ENCODE measurements at places on chromosomes 7 and 10. TPM values are rescaled to one million over a fixed set of nuclear protein-coding genes. Genes with fewer than 3 reads are reported as not detected.

DNA sequence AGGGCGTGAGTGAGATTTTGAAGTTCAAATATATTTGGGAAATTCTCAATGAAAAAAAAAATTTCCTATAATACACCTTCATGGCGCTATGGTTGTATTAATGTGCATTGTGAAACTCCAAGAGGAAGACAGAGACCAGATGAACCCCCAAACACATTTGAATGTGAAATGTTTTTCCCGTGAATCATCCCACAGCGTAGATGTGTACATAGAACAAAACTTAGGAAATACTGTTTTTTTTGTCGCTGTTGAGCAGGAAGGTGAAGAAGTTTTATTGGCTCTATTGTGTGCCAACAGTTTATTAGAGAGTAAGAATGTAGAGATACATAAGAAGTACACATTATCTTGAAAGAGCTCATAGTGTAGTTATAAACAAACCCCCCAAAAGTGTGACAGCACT is 134.0 kb downstream of the KCND2 start:
- H3K27me3 ChIP-seq: no peaks in the 10 kb centered on the region
- H3K4me1 ChIP-seq: no peaks in the 10 kb centered on the region
- no peak for DNase-seq
- H3K27ac ChIP-seq: no peak overlapping the region
- H3K36me3 ChIP-seq: no peaks in the 10 kb centered on the region

DNA sequence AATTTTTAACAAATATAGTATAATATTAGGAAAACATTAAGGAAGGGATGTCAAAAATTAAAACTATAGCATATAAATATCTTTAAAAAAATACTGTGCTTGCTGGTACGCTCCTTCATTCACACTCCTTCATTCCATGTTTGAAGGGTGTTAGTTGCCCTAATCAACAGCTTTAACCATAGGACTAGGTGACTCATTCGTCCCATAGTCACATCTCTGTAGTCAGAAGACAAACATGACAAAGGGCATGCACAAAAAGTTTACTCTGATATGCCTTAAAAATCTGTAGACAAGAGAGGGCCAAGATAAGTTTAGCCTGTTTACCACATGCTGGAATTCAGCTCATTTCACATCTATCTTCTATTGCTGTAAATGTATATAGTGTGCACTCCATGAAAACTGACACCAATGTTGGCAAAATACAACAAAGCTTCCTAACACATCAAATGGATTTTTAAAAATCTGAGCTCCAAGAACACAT is 646 bp downstream of the FAM13C start:
- peak overlapping the region; percentile 88 for H3K27ac ChIP-seq
- peaks cover 9% of the 10 kb centered on the region for H3K4me1 ChIP-seq
- no peak for DNase-seq
- H3K4me3 ChIP-seq: peak overlapping the region; percentile 90

DNA sequence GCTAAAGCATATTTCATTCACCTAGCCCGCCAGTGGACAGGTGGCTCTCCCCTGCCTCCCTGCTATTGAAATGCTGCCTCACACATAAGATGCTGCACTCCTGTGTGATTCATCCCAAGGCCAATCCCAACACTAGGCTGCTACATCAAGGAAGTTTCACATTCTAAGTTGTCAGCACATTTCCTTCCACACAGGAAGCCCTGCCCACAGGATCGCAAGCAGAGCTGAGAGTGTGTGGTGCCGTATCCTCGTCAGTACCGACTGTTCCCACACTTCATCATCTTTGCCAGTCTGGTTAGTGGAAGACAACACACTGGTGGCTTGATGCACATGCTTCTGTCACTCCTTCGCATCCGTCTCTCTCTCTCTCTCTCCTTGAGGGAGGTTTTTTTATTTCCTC is 194.3 kb upstream of the PPP2R2D start:
- no peaks in the 10 kb centered on the region for H3K4me1 ChIP-seq
- no peak overlapping the region for H3K27ac ChIP-seq
- no peak for DNase-seq
- peaks cover 2% of the 10 kb centered on the region for H3K27me3 ChIP-seq
- no peak overlapping the region for H3K4me3 ChIP-seq

DNA sequence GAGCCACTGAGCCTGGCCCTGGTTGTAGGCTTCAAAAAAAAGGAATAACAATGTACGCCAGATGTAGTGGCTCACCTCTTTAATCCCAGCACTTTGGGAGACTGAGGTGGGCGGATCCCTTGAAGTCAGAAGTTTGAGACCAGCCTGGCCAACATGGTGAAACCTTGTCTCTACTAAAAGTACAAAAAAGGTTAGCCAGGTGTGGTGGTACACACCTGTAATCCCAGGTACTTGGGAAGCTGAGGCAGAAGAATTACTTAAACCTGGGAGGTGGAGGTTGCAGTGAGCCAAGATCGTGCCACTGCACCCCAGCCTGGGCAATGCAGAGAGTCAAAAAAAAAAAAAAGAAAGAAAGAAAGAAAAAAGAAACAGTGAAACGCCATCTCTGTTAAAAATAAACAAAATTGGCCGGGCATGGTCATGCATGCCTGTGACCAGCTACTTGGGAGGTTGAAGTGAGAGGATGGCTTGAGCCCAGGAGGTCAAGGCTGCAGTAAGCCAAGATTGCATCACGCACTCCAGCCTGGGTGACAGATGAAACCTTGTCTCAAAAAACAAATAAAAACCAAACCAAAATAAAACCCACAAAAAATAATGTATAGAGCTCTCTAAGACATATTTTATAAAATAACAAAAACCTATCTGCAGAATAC is 4.7 kb upstream of the KLHDC10 start:
- H3K4me1 ChIP-seq: no peaks in the 10 kb centered on the region
- no peak for DNase-seq
- H3K4me3 ChIP-seq: no peak overlapping the region
- H3K27me3 ChIP-seq: peaks cover 5% of the 10 kb centered on the region
- H3K36me3 ChIP-seq: no peaks in the 10 kb centered on the region

DNA sequence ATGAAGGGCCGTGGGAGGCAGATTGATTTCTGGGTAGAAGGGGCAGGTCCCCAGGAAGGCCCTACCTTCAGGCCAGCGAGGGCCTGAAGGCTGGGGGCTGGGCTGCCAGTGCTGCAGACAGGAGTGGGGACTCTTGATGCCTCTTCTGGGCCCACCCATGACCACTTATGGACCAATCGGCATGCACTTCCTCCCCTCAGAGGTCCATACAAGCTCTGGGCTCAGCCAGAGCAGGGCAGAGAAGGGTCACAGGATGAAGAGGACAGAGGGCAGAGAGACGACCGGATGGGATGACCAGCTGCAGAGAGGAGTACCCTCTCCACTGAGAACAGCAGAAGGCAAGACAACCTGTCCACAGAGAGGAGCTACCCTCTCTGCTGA is 120.1 kb downstream of the DYNC2I1 start:
- DNase-seq: no peak
- H3K27me3 ChIP-seq: no peaks in the 10 kb centered on the region
- H3K27ac ChIP-seq: peak overlapping the region; percentile 43

GRCh38 chr10:2856598-2856997 is 210.8 kb upstream of the PFKP start:
- no peaks in the 10 kb centered on the region for H3K36me3 ChIP-seq
- H3K4me1 ChIP-seq: peaks cover 9% of the 10 kb centered on the region
- H3K27ac ChIP-seq: no peak overlapping the region
- H3K4me3 ChIP-seq: no peak overlapping the region

DNA sequence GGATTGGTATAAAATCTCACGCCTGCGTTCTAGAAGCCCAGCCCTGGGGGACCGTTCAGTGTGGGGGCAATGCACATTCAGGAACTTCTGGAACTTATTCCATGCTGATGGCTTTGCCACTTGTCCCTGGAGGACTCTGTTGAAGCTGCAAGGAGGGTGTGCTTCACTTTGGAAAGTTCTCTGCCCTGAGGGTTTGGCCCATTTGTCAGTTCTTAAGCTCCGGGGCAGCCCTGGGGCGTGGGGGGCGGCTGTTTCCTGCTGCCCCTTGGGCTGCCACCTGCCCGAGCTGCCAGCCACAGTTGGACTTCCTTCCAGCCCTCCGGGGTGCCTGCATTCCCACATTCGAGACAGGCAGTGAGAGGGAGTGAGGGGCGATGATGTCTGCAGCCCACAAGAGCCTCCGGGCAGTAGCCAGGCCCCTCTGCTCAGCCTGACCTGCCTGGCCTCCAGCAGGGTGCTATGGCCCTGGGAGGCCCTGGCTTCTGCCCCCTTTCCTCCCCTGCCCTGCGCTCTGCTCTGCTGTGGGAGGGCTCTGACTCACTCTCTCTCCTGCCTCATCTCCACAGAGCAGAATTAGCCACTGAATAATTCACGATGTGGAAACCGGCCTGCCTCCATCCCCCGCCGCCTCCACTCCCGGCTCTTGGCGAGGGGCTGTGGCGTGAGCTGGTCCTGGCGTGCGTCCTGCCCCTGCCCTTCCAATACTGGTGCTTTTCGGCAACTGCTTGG is 1.9 kb downstream of the TTYH3 start:
- peak overlapping the region; percentile 79 for H3K27ac ChIP-seq
- H3K36me3 ChIP-seq: no peaks in the 10 kb centered on the region
- peaks cover 10% of the 10 kb centered on the region for H3K4me1 ChIP-seq
- peak; percentile 61 for DNase-seq
- peak overlapping the region; percentile 91 for H3K4me3 ChIP-seq
- H3K27me3 ChIP-seq: peaks cover 7% of the 10 kb centered on the region

DNA sequence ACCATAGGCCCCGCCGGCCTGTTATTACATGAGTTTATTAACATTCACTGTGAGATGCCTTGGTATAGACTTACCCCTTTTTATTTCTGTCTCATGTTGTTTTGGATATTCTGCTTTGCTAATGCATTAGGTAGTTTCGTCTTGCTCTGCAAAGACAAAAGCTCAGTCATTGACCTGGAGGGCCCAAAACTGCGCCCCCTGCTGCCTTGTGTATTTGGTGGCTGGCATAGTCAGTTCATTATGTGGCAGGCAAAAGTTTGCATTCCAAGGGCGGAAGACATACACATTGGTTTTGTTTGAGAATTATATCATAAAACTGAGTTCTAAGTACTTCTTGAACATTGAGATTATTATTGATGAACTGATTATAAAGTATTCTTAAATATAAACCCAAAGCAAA is 372.5 kb downstream of the SDK1 start:
- peaks cover 5% of the 10 kb centered on the region for H3K27me3 ChIP-seq
- peaks cover 11% of the 10 kb centered on the region for H3K4me1 ChIP-seq
- DNase-seq: peak; percentile 78
- no peaks in the 10 kb centered on the region for H3K36me3 ChIP-seq
- H3K27ac ChIP-seq: peak overlapping the region; percentile 56

DNA sequence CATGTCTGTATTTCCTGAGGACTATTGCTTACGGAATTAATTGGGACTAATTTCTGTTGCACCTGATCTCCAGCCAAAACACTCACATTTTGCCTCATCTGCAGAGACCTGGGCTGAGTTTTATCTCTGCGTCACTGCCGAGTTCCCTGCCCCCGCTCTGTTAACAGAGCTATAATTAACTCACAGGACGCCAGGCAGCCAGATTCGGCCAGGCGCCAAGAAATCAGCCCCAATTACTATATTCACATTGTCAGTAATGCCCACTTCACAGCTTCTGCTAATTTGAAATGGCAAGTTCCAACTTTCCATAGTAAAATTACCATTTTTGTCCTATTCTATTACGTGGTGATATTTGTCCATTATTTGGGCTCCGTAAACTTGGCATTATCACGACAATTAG is 130.5 kb downstream of the CUX1 start:
- no peak overlapping the region for H3K4me3 ChIP-seq
- no peaks in the 10 kb centered on the region for H3K36me3 ChIP-seq
- H3K4me1 ChIP-seq: peaks cover 18% of the 10 kb centered on the region
- H3K27ac ChIP-seq: peak overlapping the region; percentile 52

DNA sequence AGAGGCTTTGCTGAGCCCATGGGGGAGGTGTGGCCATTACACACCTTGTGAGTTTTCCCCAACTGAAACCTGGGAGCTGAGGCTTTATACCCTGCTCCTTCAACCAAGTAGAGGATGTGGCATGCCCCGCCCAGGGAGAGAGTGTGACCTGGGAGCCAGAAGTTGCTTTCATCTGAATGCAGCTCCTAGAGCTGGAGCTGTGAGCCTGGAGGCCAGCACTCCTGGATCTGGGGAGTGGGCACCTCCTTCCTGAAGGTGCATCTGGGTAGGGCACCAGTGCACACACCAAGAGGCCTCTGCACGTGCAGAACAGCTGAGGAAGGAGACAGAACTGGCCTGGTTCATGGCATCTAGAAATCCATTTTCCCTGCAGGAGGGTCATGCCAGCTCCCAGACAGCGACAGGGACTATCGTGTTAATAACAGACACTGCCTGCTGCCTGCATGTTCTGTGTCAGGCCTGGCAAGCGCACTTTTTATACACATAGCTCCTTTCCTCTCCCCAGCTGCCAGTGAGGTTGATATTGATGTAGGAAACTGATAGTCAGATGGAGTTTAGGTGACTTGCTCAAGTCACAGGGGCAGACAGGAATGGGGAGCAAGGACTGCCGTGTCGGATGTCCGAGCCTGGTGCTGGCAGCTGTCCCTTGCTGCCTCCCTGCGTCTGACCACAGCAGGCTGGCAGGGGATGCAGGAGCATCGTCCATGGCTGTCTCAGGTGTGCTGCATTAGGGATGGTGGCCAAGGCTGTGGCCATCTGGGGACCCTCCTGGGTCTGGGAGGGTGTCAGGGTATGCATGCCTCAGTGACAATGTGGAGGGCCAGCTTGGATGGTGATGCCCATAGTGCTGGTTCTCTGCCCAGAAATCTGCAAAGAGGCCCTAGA is 189.9 kb upstream of the CXCL12 start:
- no peaks in the 10 kb centered on the region for H3K36me3 ChIP-seq
- no peak overlapping the region for H3K4me3 ChIP-seq
- no peak overlapping the region for H3K27ac ChIP-seq
- peaks cover 2% of the 10 kb centered on the region for H3K27me3 ChIP-seq
- DNase-seq: no peak
- no peaks in the 10 kb centered on the region for H3K4me1 ChIP-seq

The RADIL gene
- total RNA-seq: 31.3 TPM

The NRCAM gene
- 120 TPM for total RNA-seq

The UBTD1 gene
- total RNA-seq: 8.0 TPM

Measured in glutamatergic neuron (in vitro differentiated cells).